CD4-positive, alpha-beta T cell treated with Interleukin-4 for 4 hours (primary cell): ENCODE measurements at places on chromosomes 12 and 14.
A peak's percentile ranks its signal among the peaks of the same experiment; 100 is the strongest.

DNA sequence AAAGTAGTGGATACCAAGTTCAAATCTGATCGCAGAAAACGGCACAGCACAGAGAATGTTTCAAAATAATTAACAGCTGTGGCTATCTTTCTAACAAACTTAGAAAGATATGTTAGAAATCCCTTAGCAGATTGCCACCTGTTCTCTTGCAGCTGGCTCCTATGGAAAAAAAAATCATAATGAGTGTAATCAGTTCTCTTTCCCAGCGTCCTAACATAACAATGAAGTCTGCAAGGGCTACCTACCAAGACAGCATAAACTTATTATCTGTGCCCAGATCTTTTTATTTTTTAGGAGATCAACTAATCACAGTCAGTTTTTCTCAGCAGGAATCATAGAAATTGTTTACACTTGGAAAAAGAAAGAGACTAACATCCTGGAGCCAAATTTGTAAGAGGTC is 358.6 kb upstream of the FOXG1 start:
- DNase-seq: no peak

GRCh38 chr12:109968032-109968420 is 28.1 kb downstream of the GIT2 start:
- DNase-seq: peak; percentile 60

DNA sequence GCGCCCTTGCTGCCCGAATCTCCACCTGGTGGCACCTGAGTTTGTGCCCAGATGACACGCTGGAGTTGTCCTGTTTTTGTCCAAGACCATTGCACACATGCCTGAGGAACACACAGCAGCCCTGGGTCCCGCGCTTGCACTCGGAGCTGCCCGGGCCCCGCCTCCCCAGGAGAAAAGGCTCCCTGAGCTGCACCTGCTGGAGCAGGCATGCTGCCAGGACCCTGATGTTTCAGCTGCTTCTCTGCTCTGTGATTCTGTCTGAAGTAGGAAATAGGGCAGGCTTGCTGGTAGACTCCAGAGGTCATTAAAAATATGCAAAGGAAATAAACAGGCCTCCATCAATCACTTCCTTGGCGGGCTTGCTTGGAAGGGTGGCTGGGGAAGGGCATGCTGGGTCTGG is 271.6 kb downstream of the CACNA1C start:
- no peak for DNase-seq

- no peak for DNase-seq
Measured at GRCh38 chr14:36579573-36580140, 2.8 kb downstream of the NKX2-8 start.

GRCh38 chr14:100155049-100155621 is 4.3 kb downstream of the DEGS2 start:
- no peak for DNase-seq

GRCh38 chr12:21843795-21844194 is 69.3 kb upstream of the KCNJ8 start:
- no peak for DNase-seq

DNA sequence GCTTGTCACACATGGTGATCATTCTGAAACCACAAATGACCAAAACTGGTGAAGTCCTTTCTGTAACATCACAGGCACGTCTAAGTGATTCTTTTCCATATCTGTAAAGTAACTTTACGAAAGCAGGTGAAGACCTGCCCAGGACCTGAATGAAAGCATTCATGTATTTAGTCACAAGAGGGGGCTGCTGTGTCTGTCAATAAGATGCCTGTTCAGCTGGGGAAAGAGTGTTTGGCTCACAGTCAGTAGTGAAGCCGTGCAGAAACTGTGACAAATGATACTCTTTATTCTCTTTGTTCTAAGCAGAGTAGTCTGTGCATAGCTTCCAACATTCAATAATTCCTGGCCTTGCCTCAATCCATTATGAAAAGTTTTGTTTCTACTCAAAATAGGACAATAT is 373.5 kb upstream of the OR4E1 start:
- DNase-seq: peak; percentile 63

DNA sequence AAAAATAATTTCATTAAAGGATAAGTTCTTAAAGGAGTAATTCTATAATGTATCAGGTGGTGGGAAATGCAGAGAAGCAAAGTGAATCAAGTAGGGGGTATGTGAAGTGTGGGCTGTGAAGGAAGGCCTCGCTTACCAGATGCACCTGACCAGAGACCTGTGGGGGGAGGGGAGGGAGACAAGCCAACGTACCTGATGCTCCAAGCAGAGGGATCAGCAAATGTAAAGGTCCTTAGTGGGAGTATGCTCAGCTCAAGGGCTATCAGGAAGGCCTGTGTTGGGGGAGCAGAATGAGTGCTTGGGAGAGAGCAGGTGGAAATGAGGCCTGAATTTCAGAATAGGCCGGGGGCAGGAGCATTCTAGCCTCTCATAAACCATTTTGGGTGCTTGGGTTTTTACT is 57.1 kb downstream of the ANO4 start:
- DNase-seq: no peak

DNA sequence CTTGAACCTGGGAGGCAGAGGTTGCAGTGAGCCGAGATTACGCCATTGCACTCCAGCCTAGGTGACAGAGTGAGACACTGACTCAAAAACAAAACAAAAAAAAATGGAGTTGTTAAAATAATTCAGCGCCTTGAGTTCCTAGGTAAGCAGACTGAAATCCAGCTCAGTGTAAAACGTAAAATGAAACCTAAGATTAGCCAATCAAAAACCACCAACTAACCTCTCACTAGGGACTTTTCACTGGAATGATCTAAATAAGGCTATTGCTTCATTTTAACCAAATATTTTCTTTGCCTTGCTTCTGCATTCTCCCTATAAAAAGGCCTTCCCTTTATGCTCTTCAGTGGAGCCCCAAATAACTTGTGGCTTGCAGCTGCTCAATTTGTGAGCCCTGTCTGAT is 91.6 kb upstream of the HIF1A start:
- DNase-seq: peak; percentile 9

DNA sequence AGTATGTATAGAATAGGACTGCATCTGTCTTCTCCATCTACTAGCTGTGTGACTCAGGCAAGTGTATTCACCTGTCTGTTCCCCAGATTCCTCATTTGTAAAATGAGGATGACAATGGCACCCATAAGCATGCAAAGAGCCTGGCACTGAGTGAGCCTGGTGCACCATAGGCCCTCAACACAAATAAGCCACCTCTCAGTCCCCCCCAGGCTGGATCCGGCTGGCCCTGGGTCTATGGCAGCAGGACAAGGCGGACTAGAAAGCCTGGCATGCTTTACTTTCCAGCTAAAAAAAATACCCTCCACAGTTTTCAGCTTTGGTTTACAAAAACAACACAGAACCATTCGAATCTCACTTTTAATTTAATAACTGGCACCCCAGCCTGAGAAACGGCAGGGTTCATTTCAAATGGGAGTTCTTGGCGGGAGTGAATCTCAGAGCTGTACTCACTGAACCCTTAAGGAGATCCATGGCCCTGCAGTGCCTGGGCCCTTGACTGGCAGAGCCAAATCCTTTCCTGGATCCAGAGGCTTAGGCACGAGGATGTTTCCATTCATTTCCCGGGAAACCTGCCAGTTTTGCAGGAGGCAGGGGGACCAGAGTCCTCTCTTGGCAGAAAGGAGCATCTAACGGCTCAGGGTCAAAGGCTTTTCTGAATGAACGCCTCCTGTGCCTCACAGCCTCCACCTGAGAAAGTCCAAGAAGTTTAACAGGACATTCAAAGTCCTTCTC is 17.7 kb downstream of the SYNE3 start:
- DNase-seq: no peak

DNA sequence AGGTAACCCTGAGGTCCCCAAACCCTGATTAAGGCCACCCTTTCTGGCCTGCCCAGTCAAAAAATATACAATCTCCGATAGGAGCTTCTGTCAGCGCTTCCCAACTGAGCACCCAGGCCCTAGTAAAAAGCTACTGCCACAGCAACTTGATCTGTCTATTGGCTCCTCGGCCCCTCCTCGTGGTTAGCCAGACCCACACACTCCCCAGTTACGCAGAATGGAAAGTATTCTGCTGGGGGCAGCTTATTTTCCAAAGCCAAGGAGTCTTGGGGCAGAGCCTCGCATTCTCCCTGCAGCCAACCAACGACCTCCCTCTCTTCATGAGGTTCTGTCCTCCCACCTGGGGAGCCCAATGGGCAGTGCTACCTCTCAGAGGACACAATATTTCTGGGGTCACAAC is 32.1 kb downstream of the FMNL3 start:
- no peak for DNase-seq

DNA sequence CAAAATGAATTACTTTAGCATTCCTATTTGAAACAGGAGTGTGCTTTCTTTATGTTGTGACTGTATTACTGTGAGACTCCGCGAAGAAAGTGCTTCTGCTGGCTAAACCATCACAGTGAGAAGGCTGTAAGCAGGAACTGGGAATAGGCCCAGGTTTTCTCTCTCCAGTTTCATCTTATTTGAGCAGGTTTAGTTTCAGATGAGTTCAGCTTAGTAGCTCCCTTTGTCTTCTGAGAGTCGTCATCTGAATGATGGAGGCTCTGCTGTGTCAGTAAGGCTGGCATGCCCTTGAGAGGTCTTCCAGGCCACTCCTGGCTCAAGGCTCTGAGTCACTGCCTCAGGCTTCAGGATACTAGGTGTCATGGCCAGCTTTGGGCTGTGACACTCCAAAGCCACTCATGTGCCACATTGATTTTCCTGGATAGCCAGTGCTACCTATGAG is 205.6 kb upstream of the RGS6 start:
- DNase-seq: no peak

DNA sequence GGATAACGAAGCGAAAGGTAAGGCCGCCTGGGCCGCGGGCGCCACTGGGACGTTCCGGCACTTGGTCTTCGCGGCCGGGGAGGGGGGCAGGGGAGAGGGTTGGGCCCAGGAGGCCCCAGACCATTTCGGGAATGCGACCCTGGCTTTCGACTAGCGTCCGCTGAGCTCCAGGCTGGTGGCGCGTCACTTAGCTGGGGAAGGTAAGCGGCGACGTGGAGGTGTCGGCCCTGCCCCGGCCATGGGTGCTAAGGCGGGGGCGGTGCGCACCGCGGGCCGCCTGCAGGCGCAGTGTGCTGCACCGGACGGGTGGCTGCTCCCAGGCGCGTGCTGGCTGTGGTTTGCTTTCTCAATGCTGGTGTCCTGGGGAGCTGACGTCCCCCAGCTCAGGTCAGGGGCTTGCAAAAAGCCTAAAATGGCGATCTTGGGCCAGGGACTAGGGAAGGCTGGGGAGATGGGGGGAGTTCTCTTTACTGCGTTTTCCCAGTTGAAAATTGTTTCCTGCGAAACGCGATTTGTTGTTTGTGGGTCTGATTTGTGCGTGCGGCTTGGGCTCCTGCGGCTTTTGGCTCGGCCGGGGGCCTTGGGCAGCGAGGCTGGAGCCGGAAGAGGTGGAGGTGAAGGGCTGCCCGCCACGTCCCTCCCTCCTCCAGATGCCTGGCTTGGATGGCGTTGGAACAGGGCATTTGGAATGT is 1.2 kb downstream of the HOXC10 start:
- no peak for DNase-seq

GRCh38 chr12:43444940-43445564 is 107.0 kb downstream of the ADAMTS20 start:
- peak; percentile 37 for DNase-seq

GRCh38 chr14:64337888-64338615 is 43.9 kb upstream of the ESR2 start:
- no peak for DNase-seq

DNA sequence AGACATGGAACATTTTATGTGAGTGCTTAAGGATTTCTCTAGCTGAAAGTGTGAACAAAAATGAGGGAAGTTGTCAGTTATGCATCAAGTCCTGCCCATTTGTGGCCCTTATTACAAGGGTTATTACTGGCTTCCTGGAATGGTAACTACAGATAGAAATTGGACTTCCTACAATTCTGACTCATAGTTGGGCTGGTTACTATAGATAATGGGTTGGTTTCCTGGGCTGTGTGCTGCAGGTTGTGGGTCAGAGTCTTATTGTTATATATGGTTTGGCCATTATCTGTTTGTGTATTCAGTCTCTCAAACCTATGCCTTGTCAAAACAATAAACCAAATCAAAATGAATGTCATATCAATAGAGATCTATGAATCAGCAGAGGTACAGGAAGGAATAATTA is 313.7 kb downstream of the ADAMTS20 start:
- no peak for DNase-seq

DNA sequence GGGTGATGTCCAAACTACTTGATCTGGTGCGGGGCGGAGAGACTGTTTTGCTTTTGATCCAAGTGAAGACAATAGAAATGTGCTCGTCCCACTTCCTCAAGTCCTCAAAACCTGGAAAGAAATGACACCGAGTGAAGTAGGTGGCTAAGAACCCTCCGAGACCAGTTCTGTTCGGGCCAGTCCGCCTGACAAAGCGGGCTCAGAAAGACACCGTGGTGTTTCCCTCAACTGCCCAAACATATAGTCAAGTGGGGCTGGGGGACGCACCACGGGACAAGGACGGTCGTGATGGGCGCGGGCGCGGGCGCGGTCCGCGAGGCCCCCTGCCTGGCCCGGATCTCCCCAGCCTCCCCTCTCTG is 1.6 kb downstream of the PHLDA1 start:
- no peak for DNase-seq

- DNase-seq: no peak
Measured at GRCh38 chr12:87820524-87821202, 208.5 kb downstream of the C12orf50 start.

- no peak for DNase-seq
Measured at GRCh38 chr12:110906083-110906482, 14.3 kb downstream of the MYL2 start.

GRCh38 chr12:132596016-132596415 is 14.4 kb downstream of the LRCOL1 start:
- no peak for DNase-seq

DNA sequence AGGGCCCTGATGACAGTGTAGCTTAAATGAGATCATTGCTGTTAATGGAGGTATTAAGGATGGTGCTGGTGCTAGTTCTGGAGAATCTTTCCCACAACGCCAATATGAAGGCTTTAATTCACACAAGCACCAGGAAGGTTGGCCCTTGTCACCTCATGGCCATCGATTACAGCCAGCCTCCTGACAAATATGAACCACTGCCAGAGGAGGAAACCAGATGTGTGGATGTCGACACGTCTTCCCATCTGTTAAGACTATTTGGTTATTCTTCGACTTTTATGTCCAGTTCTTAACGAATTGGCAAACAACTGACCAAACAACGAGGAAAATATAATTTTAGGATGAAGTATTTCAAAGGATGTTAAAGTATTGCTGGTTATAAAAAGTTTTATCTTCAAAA is 79.5 kb downstream of the PIK3C2G start:
- DNase-seq: no peak

- no peak for DNase-seq
Measured at GRCh38 chr12:712172-712863, 40.1 kb upstream of the WNK1 start.

DNA sequence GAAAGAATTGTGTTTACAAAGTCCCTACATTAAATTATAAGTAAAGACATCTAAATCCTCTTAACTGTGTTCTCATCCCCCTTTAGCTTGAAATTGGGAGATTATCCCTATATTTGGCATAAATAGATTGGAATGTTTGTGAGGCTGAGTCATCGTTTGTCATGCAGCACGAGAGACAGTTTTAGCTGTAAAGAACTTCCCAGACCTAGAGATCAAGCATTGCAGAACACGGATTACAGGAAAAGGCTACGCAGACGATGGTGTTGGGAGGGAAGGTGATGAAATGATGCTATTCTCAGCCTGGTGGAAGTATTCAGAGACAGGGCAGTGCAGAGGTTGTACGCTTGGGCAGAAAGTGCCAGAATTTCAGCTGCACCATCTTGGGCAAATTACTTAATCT is 93.8 kb downstream of the PTPRB start:
- DNase-seq: no peak

- no peak for DNase-seq
Measured at GRCh38 chr12:64745259-64745807, 13.9 kb downstream of the GNS start.
